ENCODE measurements at places on chromosomes 7 and 10.
A peak's percentile ranks its signal among the peaks of the same experiment; 100 is the strongest.

- DNase-seq: no peak
These were observed 4.3 kb downstream of the EN2 start for GRCh38 chr7:155462163-155462735.

GRCh38 chr10:63256009-63256773 is 123.1 kb downstream of the NRBF2 start:
- DNase-seq: no peak

- no peak for DNase-seq
These were observed 131.6 kb downstream of the PKD1L1 start for GRCh38 chr7:47816647-47817046.

GRCh38 chr10:46220872-46221538 is 65.8 kb upstream of the ANTXRL start:
- DNase-seq: no peak

DNA sequence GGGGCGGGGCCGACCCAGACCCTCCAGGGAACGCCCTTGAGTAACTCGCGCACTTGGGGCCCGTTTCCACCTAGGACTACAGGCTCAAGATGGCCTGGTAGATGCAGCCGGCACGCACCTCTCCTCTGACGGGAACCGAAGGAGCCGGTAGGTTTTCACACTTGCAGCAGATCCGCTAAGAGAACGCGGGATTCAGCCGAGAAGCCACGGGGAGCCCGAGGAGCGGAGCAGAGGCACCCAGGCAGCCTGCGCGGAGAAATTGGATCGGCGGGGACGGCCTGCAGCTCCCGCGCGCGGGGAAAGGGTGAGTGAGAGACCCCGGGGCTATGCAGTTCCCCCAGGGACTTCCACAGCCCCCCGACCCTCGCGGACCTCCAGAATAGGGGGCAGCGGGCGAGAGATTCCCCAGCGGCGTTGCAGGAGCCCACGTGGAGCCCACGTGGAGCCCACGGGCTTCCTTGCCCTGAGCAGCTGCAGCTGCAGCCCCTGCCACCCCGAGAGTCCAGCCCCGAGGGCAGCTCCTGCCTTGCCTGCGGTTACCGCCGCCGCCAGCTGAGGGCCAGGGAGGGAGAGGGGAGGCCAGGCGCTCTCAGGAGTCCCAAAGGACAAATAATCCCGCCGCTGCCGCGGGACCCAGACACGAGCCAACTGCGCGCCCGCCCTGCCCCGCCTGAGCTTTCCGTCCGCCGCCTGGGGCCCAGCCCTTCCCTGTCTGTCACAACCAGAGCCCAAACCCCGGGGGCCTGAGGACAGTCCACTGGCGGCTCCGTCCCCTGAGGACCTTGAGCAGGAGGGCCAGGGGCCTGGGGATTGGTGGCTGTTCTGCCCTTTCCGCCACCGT is 13.1 kb downstream of the IFT22 start:
- peak; percentile 83 for DNase-seq

- no peak for DNase-seq
These were observed 1.2 kb downstream of the PPP1R9A start for GRCh38 chr7:94908323-94909178.

DNA sequence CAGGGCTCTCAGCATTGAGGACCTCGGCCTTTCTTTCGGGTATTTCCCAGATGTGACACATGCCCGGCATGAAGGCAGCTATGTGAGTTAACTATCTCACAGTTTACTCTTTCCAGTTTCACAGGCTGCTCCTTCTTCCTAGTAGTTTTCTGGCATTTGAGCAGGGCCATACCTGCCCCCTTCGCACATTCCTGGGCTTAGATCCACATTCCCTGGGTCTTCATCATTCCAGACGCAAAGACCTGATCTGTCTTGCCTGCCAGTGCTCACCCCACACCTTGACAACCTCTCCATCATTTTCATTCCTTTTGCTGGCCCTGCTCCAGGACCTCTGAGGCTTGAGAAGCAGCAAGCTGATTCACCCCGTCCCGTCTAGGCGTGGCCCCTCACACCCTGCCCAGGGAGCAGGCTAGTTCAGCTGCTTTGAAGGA is 227.5 kb downstream of the WDR11 start:
- peak; percentile 97 for DNase-seq

GRCh38 chr10:78948621-78949030 is 120.1 kb upstream of the ZMIZ1 start:
- DNase-seq: no peak

GRCh38 chr10:133445268-133445732 is 8.4 kb upstream of the SCART1 start:
- DNase-seq: no peak

DNA sequence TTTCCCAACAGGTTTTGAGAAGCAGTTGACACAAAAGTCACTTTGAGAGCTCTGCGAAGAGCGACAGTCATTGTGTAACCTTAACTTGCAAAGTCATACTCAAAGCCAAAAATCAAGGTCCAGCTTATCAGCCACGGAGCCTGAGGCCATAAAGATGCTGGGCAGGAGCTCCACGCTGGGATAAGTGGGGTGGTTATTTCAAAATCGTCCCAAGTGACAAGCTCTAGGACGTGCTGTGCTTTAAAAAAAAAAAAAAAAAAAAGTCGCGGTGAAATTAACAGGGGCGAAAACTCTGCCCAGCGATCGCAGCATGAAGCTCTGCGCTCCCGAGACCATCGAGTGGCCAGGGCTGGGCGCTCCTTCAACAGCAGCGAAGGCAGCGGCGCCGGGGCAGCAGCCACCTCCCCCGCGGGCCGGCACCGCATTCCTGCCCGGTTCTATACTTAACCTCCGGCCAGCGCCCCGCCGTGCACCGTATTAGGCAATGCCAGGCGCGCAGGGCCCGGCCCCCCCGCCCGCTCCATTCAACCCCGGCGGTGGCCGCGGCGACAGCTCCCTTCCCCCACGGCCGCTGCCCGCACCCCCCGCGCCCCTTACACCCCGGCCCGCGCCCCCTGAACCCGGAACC is 657 bp downstream of the HACD1 start:
- DNase-seq: peak; percentile 63

DNA sequence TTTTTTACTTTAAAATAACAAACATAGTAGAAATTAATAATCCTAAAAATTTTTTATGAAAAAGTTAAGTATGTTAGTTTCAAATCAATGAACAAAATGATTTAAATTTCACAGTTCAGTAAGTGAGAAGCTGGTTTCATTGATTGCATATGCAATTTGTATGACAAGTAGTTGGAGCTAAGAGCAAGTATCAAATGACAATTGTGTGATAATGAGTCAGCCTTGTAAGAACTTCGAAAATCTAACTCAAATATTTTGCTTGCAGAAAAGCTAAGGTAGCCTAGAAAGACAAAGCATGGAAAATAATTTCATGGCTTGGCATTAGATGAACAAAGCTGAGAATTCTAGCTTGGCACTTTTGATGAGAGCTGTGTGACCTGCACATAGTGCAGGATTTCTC is 111.5 kb downstream of the HDAC9 start:
- peak; percentile 4 for DNase-seq

Measured in RWPE1 (cell line).